AG04450 (cell line): ENCODE measurements at places on chromosomes 3 and 15.
A peak's percentile ranks its signal among the peaks of the same experiment; 100 is the strongest.

DNA sequence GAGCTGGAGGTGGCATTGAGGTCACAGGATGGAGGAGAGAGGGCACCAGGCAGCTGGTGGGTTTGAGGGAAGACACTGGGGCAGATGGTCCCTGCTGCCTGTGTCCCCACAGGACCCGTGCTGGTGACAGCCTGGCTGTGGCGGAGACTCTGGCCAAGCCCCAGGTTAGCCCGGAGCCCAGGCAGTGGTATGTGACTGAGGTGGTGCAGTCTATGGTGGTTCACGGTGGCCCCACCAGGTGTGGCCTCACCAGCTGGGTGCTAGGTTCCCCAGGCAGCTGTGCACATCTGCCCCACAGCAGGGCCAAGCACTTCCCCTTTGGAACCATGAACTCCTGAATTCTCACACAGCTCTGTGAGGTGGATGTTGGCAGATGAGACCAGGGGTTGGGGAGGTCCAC lies 15.4 kb downstream of the PLXNA1 start:
- no peak for DNase-seq

DNA sequence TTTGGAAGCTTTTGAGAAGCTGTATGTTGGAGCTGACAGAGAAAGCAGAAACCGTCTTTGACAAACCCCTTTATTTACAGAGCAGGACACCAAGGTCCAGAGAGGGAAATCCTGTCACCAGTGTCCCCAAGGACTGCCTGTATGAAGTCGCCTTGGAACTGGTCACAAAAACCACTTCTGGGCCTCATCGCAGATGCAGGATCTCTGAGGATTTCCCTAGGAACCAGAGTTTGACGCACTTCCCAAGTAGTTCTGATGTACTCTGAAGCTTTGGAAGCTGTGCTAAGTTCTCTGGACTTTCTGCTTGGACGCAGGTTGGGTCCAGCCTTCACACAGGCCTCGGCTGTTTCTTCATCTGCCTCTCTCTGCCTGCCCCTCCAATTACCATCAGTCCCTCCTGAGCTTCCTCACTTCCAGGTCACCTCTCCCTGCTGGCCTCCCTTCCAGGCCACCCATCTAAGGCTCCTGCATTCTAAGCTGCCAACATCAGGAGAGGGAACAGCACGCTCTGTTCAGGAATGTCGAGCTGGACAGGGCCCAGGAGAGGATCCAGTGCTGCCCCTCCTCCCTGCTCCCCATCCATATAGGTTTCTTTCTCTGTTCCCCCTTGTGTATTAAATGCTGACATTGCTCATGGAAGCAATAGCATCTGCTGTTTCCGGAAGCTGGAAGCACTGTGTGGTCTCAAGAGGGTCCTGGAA lies 270.8 kb downstream of the OPA1 start:
- DNase-seq, result no peak

GRCh38 chr15:60340207-60340921 lies 57.4 kb downstream of the ANXA2 start:
- DNase-seq, result no peak

- no peak for DNase-seq
Measured at GRCh38 chr3:173945170-173945569, 547.6 kb downstream of the NLGN1 start.

- no peak for DNase-seq
Measured at GRCh38 chr15:79401301-79401700, 30.8 kb upstream of the MINAR1 start.

GRCh38 chr3:109057056-109057455 lies 60.9 kb downstream of the MORC1 start:
- no peak for DNase-seq

GRCh38 chr3:39282057-39282456 lies 2.2 kb upstream of the CX3CR1 start:
- DNase-seq, result no peak

GRCh38 chr3:138314751-138315150 lies 14.9 kb downstream of the NME9 start:
- no peak for DNase-seq

DNA sequence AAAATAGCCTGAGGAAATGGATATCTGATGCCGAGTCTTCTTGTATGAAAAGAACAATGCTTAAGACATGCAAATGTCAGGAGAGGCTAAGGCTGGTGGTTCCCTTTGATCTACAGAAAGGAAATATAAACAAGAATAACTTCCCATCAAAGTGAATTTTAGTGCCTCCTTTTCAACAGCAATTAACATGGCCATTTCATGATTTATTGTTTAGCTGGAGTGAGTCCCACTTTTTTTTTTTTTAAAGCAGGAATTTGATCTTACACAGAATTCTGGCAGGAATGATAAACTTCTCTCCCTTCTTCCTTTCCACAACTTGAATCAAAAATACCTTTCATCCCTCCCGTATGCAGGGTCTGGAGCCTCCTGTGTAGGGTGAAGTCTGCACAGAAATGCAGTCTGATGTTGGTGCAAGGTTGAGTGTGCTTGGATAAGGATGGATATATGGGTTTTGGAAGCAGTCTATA lies 287.0 kb downstream of the MEX3B start:
- no peak for DNase-seq

DNA sequence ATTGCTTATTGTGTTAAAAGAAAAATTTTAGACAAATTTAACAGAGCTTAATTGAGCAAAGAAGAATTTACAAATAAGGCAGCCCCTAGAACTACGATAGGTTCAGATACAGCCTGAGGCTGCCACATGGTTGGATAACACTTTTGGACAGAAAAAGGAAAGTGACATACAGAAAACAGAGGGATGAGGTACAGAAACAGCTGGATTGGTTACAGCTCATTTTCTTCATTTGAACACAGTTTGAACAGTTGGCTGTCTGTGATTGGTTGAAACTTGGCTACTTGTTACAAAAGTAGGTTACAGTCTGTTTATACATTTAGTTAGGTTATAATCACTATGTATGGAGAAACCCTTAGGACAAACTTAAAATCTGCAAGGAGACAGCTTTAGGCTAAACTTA lies 46.0 kb downstream of the STARD9 start:
- DNase-seq, result no peak

DNA sequence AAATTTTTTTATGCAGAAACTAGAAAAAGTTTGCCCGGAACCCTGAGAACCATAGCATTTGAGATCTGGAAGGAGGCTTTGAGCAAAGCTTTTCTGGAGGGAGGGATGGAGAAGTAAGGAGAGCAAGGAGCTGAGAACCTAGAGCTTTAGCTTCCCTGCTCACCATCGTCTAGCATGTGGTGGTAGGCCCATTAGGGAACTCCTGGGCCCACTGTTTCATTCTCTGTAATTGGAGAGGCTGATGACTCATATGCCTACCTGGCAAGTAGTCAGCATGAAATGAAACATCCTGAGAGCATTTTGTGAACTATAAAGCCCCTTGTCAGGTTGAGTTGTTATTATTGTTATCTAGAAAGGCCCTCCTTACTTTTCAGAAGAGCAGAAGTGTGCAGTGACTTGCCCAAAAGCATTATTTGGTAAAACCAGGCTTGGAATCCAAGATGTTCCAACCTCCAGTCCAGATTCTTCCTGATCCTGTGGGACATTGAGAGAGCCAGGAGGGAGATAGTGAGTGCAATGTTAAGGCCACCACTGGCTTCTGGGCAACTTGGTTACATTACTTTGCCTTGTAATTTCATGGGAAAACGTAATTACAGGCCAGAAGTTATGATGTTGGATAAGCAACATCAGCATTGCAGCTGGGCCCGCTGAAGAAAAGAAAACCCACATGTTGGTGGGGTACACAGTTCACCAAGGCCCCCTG lies 104.5 kb upstream of the BFSP2 start:
- peak; percentile 23 for DNase-seq

DNA sequence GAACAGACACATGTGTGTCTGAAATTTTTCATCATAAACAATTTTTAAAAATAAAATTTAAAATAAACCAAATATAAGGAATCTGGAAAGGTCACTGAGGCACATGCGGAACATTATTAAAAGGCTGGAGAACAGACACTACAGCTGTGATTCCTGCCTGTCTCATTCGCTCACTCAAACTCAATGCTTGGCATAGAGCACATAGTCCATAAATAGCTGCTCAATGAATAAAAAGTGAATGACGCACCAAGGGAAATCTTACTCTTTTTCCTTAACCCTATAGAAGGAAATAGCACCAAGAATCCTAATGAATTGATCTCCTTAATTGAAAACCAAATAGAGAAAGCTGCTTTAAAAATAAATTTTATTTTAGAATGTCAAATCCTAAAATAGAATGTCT lies 98.4 kb downstream of the FSIP1 start:
- no peak for DNase-seq

GRCh38 chr3:195715134-195715533 lies 5.6 kb upstream of the MUC20 start:
- no peak for DNase-seq

GRCh38 chr3:9951126-9951525 lies 1.1 kb downstream of the PRRT3 start:
- no peak for DNase-seq

- no peak for DNase-seq
Measured at GRCh38 chr3:160022068-160022467, 33.4 kb downstream of the IL12A start.

- no peak for DNase-seq
Measured at GRCh38 chr15:96363707-96364106, 33.2 kb downstream of the NR2F2 start.

- DNase-seq, result no peak
Measured at GRCh38 chr15:81744364-81744763, 301.5 kb downstream of the MEX3B start.

- no peak for DNase-seq
Measured at GRCh38 chr15:51262463-51262862, 75.9 kb downstream of the CYP19A1 start.

- no peak for DNase-seq
Measured at GRCh38 chr3:97177242-97177641, 362.8 kb downstream of the EPHA6 start.

- DNase-seq, result no peak
Measured at GRCh38 chr3:116453666-116454346, 8.5 kb upstream of the LSAMP start.

DNA sequence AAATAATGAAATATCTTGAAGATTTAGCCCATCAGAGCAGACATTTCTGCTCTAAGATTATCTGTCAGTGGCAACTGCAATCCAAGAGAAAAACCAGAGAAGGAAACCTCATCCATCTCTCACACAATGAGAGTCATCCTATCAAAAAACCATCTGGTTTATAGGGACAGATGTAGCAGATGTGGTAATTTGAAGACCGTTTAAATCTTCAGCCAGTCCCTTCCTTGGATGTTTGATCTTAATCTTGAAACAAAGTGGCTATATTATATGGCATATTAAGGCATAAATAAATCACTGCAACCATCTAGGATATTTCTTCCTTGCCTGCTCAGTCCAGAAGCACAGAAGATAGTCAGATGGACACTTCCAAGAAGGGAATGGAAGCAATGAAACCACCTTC lies 305.3 kb downstream of the MAGI1 start:
- no peak for DNase-seq

GRCh38 chr3:180185650-180186049 lies 148.9 kb upstream of the PEX5L start:
- DNase-seq, result no peak

DNA sequence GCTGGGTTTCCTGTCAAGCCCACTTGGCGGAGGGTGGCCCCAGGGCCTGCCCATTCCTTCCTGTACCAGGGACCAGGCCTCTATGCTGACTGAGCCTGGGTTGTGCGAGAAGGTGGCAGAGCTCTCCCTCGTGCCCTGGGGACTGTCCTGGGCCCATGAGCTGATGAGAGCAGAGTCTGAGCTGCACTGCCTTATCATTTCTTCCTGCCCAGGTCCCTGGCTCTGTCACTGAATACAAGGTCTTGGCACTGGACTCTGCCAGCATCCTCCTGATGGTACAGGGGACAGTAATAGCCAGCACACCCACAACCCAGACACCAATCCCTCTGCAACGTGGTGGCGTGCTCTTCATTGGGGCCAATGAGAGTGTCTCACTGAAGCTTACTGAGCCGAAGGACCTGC lies 7.5 kb downstream of the MPI start:
- no peak for DNase-seq

DNA sequence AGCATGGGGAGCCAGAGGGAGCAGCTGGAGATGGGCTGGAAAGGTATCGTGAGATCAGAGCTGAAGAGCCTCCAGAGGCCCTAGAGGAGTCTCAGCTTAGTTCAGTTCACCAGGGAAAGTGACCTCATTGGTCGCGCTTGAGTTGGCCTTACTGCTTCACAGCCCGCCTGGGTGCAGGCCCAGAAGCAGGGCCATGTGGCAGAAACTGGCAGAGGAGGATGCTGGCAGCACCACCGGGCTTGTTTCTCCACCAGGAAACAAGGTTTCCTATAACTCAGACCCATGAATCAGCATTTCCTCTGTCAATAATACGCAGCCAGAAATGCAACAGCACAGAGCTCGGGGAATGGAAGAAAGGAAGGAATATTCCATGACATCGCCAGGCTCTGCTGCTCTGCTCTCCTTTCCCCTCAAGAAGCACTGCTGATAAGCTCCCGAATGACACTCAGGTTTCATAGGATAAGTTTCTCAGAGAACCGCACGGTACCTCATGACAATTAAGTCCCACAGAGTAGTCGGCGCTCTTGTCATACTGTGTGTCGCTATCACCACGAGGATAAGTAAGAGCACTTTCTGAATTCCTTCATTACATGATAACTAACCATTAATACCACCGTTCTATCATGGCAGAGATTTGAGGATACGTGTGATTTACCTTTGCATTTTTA lies 147.1 kb upstream of the LPP start:
- DNase-seq, result no peak

- DNase-seq, result no peak
Measured at GRCh38 chr3:122003606-122004005, 18.4 kb downstream of the ILDR1 start.

DNA sequence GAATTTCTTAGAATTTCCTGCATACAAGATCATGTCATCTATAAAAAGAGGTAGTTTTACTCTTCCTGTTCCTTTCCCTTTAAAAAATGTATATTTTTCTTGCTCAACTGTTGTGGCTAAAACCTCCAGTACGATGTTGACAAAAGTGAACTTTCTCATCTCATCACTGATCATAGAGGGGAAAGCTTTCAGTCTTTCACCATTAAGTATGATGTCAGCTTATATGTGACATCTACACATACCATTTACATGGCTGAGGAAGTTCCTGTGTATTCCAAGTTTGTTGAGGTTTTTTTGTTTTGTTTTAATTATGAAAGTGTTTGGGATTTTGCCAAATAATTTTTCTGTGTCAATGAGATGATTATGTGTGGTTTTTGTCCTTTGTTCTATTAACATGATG lies 173.6 kb downstream of the PLD1 start:
- DNase-seq, result no peak

- DNase-seq, result peak; percentile 46
Measured at GRCh38 chr15:52559575-52559974, 9.3 kb downstream of the ARPP19 start.
